Progenitor cell of endocrine pancreas (in vitro differentiated cells): ENCODE measurements at places on chromosomes 4 and X. TPM values are rescaled to one million over a fixed set of nuclear protein-coding genes. Genes with fewer than 3 reads are reported as not detected.
A peak's percentile ranks its signal among the peaks of the same experiment; 100 is the strongest.

DNA sequence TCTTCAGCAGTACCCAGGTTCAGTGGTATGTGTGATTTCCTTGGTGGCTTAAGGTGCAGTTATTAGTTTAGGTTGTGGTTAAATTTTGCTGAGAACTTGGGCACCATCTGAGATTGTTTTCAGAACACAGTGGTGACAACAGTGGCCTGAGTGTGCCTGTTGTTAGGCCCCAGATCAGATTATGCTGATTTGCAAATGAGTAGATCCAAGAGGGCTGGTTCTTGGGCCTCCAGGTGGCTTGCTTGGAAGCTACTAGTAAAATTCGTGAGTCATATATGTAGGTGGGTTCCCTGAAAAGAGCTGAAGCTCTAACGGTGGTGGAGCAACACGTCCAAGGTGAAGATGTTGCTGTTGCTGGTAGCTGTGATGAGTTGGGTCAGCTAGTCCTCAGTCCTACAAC, 2619.6 kb downstream of the PCDH7 start:
- H3K36me3 ChIP-seq = no peaks in the 10 kb centered on the region
- H3K4me3 ChIP-seq = no peak overlapping the region
- H3K27ac ChIP-seq = no peak overlapping the region
- H3K27me3 ChIP-seq = no peaks in the 10 kb centered on the region
- DNase-seq = no peak
- H3K4me1 ChIP-seq = no peaks in the 10 kb centered on the region

DNA sequence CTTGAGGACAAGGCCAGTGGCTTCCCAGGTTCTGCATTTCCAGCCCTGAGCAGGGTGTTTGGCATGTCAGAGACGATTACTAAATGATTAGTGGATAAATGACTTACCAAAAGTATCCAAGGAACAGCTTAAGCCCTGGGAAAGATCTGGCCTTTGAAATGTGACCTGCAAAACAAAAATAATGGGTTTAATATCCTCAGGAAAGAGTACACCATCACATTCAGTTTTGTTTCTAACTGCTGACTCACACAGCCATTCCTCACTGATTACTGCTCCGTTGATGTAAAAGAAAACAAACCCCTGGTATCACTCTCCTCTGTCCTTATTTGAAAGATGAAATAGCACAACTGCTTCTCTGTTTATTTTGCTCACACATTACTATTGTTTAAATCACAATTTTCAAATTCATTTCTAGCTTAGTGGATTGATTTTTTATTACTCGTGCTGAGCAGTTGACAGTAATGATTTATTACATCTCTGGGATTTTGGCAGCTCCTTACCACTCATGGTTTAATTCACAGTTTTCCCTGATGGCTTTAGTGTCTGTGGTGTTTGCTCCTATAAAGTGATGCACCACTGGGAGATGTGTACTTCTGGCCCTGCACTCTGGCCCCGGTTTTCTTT, 117.0 kb downstream of the CBLL2 start:
- peak overlapping the region; percentile 45 for H3K27ac ChIP-seq
- no peak overlapping the region for H3K4me3 ChIP-seq
- H3K27me3 ChIP-seq = no peaks in the 10 kb centered on the region

GRCh38 chr4:142065086-142065647, 428.8 kb downstream of the IL15 start:
- no peaks in the 10 kb centered on the region for H3K4me1 ChIP-seq
- H3K4me3 ChIP-seq = no peak overlapping the region
- H3K27me3 ChIP-seq = no peaks in the 10 kb centered on the region
- H3K36me3 ChIP-seq = no peaks in the 10 kb centered on the region
- no peak for DNase-seq

DNA sequence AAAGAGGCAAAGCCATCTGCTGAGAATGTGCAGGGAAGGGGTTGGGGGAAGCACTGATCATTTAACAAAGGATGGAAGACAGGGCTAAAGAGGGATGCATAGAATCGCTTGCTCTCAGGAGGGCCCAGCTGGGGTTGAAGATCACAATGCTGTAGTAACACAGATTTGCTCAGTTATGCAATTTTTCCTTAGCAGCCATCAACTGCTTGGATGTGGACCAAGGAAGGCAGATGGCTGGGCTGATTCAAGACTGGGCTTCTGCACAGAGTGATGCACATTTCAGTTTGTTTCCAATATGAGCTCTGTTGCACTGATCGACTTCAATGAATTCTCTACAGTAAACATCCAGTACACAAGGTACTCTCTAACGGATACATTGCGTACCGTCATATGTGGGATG, 127.8 kb upstream of the TBL1X start:
- H3K4me3 ChIP-seq = no peak overlapping the region
- no peak for DNase-seq
- no peak overlapping the region for H3K27ac ChIP-seq
- H3K4me1 ChIP-seq = peaks cover 16% of the 10 kb centered on the region

DNA sequence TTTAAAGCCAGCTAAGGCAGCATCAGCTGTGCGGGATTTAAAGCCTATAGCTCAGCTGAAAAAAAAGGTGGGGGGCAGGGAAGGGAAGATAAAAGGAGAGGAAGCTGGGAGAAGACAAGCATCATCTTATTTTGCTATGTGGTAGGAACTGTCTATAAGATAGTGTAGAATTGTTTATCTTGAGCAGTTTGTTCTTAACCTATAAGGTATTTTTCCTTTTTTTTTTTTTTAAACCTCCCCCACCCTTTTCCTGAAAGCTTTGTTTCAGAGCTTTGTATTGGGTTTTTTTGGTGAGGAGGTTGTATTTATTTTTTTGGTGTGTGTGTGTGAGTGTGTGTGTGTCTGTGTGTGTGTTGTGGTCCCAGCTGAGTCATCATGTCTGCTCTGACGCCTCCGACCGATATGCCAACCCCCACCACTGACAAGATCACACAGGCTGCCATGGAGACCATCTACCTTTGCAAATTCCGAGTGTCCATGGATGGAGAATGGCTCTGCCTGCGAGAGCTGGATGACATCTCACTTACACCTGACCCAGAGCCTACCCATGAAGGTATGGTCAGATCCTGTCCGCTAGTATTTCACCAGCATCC, 531 bp downstream of the RUFY3 start:
- peak overlapping the region; percentile 75 for H3K27ac ChIP-seq
- peaks cover 18% of the 10 kb centered on the region for H3K4me1 ChIP-seq
- peaks cover 2% of the 10 kb centered on the region for H3K36me3 ChIP-seq
- no peak for DNase-seq

DNA sequence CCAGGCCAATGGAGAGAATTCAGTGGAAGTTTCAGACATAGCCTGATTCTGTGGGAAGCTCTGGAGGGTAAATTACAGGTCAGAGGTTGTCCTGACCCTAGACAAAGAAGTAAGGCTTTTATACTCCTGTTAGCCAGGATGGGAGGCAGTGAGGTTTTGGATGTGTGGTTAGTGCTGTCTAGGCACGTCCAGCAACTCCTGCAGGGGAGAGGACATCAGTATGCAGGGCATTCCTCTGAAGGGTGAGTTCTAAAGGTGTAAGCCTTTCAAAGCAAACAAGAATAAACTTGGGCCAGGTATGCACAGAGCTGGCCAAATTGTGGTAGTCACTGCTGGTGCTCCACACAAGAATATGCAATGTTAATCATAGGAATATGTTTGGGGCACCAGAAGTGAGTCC, 562.5 kb downstream of the CCSER1 start:
- H3K4me1 ChIP-seq = peaks cover 4% of the 10 kb centered on the region
- no peak overlapping the region for H3K27ac ChIP-seq
- no peak for DNase-seq
- no peak overlapping the region for H3K4me3 ChIP-seq
- no peaks in the 10 kb centered on the region for H3K27me3 ChIP-seq

GRCh38 chrX:19372547-19373331, 29.0 kb downstream of the PDHA1 start:
- H3K4me3 ChIP-seq = peak overlapping the region; percentile 67
- H3K36me3 ChIP-seq = peaks cover 1% of the 10 kb centered on the region
- H3K27me3 ChIP-seq = peaks cover 19% of the 10 kb centered on the region
- no peak for DNase-seq
- H3K27ac ChIP-seq = peak overlapping the region; percentile 5

DNA sequence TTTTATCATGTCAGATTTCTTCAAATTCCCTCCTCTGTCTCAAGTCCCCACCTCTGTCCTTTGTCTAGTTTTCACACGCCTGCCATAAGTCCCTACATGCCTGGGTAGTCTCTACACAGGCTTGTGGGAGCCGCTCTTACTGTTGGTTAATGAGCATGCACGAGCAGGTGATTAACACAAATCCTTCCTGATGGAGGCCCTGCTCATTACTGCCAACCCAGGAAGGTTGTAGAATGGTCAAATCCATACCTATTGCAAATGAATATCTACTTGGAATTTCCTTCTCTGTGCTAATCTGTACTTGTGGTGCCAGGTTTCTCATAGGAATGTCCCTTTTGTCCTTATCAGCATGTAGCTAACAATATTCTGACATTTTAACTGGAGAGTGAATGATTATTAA, 208.4 kb upstream of the HDX start:
- no peak for DNase-seq
- no peaks in the 10 kb centered on the region for H3K36me3 ChIP-seq
- H3K27ac ChIP-seq = no peak overlapping the region
- H3K4me1 ChIP-seq = peaks cover 7% of the 10 kb centered on the region
- H3K27me3 ChIP-seq = no peaks in the 10 kb centered on the region

Gene TMEM144
- 11.9 and 15.4 TPM in 2 replicates for total RNA-seq

Gene CXCL1
- 2.7 and 3.6 TPM in 2 replicates for total RNA-seq

Gene ARMCX4
- total RNA-seq = 19.7 and 21.9 TPM in 2 replicates
